ENCODE measurements at places on chromosomes 12 and 14.

- DNase-seq, result no peak
These were observed at the start of gene GDF3 for GRCh38 chr12:7695566-7696197. GDF3 (minus strand) TSS chr12:7695775; CDS start chr12:7695728, 47 bp downstream.

DNA sequence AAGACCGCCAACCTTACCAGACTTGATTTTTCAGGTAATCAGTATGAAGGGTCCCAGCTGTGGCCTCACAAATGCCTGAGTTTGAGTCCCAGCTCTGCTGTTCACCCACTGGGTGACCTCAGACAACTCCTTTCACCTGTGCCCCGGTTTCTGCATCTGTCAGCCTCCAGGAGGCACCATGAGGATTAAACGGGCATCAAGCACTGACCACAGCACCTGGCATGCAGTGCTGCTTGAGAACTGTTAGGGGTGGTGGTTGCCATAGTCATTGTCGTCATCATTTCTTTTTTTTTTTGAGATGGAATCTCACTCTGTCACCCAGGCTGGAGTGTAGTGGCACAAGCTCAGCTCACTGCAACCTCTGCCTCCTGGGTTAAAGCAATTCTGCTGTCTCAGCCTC is 57.9 kb downstream of the PHETA1 start:
- no peak for DNase-seq

DNA sequence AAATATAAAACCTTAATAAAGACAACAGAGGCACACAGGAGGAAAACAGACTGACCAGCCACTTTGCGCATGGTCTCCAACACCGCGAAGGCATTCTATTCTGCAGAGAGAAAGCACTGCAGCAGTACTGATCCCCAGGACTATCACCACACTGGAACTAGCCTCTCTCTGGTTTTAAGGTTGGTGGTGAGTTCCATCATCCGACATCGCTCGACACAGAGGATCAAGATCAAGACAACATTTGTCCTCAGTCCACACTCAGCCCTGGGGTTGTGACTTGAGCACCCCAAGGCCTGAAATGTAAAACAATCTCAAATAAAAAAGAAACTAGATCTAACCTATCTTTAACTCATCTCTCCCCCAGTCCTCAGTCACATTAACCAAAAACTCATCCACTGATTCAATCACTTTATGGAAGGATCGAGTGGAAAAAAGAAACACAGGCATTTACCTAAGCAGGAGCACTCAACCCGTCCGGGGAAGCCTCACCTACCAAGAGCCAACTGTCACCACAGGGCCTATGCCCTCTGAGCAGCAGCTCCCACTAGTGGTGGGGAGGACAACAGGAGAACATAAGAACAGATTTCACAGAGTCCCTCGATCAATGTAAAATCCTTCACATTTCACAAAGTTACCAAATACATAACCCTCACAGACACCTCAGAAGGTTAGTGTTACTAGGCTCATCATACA is 17.7 kb downstream of the STXBP6 start:
- DNase-seq, result no peak

GRCh38 chr12:69553628-69554248 is 31.5 kb upstream of the CCT2 start:
- no peak for DNase-seq

- DNase-seq, result no peak
These were observed 21.5 kb downstream of the FAM222A start for GRCh38 chr12:109735051-109735521.

DNA sequence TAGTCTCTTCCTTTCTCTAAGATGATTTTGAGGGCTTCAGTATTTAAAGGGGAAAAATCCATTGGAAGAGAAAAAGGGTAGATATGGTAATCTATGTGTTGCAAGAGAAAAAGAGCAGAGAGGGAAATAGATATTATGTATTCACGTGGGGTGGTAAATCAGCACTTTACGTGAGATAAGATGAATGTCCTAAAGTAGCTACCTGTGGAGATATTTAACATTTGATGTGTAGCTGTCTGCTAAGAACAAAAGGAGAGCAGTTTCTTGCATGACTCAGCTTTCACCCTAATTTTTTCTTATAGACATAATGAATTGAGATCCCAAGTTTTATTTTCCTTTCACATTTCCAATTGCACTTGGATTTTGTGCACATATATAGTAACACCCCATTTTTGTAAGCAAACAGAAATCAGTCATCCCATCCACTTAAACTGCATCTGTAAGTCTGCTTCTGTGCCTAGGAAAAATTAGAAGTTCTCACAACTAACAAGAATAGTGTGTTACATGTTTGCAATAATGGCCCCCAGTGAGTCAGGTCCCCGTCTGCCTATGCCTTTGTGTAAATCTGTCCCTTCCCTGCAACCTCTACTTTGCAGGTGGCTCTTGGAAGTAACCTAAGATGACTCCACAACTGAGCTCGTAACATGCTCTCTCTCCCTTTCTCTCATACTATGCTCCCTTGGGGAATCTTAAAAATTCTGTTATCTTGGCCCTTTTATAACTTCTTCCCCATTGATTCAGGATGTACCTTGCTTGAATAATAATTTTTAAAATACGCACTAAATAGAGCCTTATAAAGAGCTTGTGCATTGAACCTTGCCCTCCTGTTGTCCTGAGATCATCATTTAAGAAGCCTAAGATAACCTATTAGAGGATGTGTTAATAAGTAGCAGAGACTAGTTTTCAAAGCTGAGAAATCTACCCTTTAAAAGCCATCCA is 3.7 kb downstream of the TMTC3 start:
- DNase-seq, result no peak

DNA sequence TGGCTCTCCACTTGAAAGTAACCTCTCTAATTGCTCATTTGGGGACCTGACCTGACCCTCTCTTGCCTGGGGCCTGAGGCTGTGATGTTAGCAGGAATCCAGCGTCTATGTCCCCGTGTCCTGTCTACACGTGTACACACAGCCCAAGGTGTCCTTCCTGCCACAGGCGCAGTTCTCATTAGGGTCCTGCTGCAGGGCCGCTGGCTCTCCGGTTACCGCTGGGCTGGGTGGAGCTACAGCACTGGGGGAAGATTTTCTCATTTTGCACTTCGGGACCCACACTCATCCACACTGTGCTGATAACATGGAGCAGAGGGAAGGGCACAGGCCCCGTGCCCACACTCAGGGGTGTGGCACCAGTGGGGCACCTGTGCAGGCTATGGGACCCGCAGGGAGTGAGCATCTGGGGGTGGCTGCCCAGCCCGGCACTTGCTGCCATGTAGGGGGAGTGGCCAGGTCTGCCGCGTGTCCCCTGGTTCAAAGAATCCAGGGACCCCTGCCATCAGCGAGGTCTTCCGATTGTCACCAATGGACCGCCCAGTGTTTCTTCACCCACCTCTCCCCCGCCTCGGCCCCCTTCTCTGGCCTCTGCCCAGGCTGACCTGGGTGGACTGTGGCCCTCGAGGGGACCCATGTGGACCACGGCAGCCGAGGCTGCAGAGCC is 98.7 kb upstream of the SFSWAP start:
- DNase-seq, result no peak

GRCh38 chr14:99377951-99378350 is 102.7 kb downstream of the SETD3 start:
- no peak for DNase-seq

DNA sequence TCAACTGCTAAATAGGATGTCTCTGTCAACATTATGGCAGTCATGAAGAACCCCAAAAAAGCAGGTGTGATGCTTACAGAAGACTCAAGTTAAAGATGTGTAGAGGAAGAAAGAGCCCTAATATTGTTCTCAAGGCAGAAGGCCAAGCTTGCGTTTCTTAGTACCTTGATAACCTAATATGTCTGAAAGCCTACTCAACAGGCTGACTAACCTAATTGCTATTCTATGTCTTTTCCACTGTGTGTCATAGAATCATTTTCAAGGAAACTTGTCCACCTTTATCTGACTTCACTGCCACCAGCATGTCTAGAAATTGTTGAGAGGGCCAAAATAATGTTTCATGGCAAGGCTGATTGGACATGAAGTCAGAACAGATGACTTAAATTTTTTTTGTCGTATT is 373.2 kb downstream of the BTG1 start:
- DNase-seq, result no peak

- no peak for DNase-seq
These were observed 90.7 kb downstream of the SINHCAF start for GRCh38 chr12:31234955-31235867.

DNA sequence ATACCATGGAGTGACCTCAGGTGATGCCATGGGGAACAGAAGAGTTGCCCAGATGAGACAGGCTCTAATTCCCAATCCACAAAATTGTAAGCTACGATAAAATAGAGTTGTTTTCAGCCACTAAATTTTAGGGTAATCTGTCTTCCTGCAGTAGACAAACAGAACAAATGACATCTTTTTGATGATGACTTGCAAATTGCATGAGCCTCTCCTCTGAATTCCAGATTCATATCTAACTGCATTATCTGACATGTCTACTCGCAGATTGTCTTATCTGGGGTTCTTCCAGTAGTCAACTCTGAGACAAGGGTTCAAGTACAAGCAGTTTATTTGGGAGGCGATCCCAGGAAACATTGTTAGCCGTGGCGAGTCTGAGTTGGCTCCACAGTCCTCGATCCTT is 14.4 kb upstream of the ERC1 start:
- DNase-seq, result no peak

DNA sequence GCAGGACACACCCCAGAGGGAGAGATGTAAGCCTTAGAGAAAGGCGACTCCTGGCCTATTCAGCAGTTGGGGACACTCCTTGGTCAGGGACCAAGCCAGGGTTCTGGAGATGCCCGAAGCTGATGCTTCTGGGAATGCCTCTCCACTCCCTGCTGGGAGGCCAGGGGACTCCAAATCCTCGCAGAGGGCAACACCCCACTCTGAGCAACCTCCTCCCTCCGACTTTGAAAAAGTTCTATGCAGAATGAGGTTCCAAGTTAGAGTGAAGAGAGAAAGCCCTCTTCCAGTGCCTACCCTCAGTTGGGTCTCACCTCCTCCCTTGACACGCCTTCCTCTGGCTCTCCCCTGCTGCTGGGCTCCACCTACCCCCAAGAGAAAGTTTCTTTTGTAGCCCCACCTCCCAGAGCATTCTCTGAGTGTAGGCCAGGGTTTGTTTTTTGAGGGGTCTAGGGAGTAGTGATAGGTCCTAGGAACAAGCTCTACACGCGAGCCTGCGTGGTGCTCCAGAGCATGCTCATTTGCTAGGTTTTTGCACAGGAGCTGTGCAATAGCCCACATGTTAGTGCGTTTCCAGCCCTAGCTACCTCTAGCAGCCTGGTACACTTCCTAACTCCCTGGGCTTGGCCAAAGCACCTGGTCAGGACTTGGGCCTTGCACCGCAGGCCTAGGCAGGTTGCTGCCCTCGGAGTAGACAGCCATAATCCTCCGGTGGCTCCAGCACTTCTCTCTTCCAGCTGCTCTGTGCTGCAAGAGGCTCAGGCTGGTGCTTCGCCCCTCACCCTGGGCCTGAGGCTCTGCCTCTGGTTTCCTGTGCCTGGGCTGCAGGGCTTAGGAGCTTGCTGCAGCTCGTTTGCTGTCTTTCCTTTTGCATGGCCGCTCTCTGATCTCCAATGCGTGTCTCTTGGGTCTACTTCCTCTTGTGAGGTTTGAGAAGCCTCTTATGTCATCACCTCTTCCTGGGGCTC is 590 bp upstream of the CEBPE start:
- DNase-seq, result peak; percentile 3

GRCh38 chr12:127230843-127231260 is 1036.1 kb upstream of the TMEM132C start:
- DNase-seq, result no peak

DNA sequence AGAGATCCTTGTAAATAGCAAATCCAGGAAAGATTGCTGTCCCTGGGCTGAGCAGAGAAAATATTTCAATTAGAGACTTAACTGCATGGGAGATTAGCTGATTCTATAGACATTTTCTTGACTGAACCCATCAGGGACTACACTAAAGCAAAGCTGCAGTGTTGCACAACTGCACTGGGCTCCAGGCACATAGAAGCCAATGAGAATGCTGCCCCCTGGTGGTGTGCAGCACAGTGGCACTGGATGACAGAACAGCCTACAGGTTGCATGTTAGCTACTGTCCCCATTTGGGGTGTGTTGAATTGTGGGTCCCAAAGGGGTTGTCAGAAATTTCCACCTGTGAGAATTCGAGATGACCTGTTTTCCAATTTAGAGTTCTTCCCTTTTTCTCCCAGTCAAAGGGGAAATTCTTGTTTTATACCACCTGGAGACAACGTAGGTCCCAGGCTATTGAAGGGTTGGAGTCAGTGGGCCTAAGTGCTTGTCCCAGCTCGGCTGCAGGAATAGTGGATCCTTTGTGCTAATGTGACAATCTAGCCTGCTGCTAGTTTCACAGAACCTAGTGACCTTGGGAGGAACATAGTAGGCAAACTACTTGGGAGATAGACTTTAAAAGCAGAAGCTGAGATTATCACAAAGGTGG is 114.7 kb downstream of the SLC8A3 start:
- no peak for DNase-seq

- no peak for DNase-seq
These were observed 53.7 kb downstream of the RIN3 start for GRCh38 chr14:92567173-92567725.

GRCh38 chr14:74542056-74542685 is 48.6 kb downstream of the ISCA2 start:
- no peak for DNase-seq

- no peak for DNase-seq
These were observed 8.5 kb upstream of the KRT5 start for GRCh38 chr12:52528641-52529143.

DNA sequence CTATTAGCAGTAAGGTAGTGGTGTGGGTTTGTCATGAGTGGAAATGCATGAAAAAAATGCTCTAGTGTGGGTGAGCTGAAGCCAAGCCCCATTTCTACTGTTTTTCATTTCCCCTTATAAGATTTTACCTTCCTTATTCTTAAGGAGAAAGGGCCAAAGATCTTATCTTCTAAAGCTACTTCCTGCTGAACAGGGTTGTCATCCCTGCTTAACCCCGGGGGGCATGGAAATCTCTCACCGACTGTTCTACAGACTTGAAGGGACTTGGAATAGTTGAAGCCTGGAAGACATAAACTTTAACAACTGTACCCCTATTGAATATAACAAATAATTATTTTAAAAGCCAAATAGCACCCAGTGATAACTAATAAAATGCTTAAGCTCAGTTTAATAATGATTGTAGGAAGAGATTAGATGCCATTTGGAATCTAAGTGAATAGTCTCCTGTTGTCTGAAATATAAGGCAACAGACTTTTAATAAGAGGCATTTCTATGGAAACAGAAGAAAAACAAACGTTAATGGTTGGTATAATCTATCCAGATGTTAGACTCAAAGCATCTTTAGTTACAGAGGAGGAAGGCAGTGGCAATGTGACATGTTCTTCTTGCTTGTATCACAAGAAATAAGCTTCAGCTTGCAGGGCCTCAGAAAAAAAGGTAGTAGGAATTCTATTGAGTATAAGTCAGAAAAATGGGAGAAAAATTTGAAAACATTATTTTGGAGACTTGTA is 1.8 kb upstream of the GMFB start:
- DNase-seq, result no peak

- no peak for DNase-seq
These were observed 132.3 kb downstream of the CCDC59 start for GRCh38 chr12:82225871-82226270.

GRCh38 chr12:124654666-124655047 is 87.2 kb upstream of the NCOR2 start:
- DNase-seq, result no peak

DNA sequence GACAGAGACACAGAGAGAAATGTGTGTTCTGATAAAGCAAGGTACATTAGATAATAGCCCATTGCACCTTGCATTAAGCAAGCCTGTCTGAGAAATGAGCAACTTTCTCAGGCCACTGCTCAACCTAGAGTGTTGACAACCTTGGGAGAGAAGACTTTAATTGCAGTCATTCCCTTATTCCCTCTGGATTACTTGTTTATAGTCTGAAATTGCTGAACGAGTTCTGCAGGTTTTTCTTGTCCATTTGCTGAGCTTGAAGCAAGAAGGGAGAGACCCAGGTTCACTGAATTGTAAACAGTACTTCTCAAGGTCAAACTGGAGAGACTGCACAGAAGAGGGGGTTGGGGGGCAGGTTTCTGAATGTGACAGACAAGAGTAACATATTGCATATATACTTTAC is 159.4 kb upstream of the PLEKHG7 start:
- DNase-seq, result no peak

All from effector memory CD4-positive, alpha-beta T cell (primary cell).